ENCODE measurements at places on chromosomes 5 and 9. TPM values are rescaled to one million over a fixed set of nuclear protein-coding genes. Genes with fewer than 3 reads are reported as not detected.

Gene KIAA0825
- polyA plus RNA-seq = 0.84 TPM

Gene MAST4
- 11.8 TPM for polyA plus RNA-seq

Gene IL13
- polyA plus RNA-seq = not detected

Gene TMC1
- polyA plus RNA-seq = not detected

Gene OBP2B
- polyA plus RNA-seq = not detected

Gene ADAMTS16
- not detected for polyA plus RNA-seq

Gene RNF44
- 6.0 TPM for polyA plus RNA-seq

Gene LHX3
- not detected for polyA plus RNA-seq

Gene MACIR
- 2.2 TPM for polyA plus RNA-seq

Gene HEMGN
- 0.44 TPM for polyA plus RNA-seq

Gene PAEP
- not detected for polyA plus RNA-seq

Gene HRH2
- 0.49 TPM for polyA plus RNA-seq

Gene PNPLA7
- polyA plus RNA-seq = 2.7 TPM

Gene DOK3
- polyA plus RNA-seq = 154 TPM

Gene CCDC180
- polyA plus RNA-seq = not detected

Gene MEIKIN
- not detected for polyA plus RNA-seq

Gene PCA3
- not detected for polyA plus RNA-seq

Gene FOXD4L5
- polyA plus RNA-seq = not detected

Gene FCN1
- 9.5 TPM for polyA plus RNA-seq

Gene CCDC69
- polyA plus RNA-seq = 75.5 TPM

Gene LYSMD3
- polyA plus RNA-seq = 8.2 TPM

Gene SVEP1
- polyA plus RNA-seq = not detected

Gene ECM2
- polyA plus RNA-seq = not detected

Gene CBY3
- polyA plus RNA-seq = 0.64 TPM

Gene MSMP
- 3.8 TPM for polyA plus RNA-seq

Gene PLPPR1
- polyA plus RNA-seq = not detected

Gene PCDHGB4
- polyA plus RNA-seq = 0.08 TPM

Gene LECT2
- polyA plus RNA-seq = not detected

Gene KCNV2
- not detected for polyA plus RNA-seq

All from IgD-negative memory B cell (primary cell).